H9 (cell line): ENCODE measurements at places on chromosomes 12 and 14. TPM values are rescaled to one million over a fixed set of nuclear protein-coding genes. Genes with fewer than 3 reads are reported as not detected.

VASH1 gene
- 5.8 and 6.2 TPM in 2 replicates for total RNA-seq

TCL1B gene
- total RNA-seq: 3.6 and 3.8 TPM in 2 replicates

OAS3 gene
- total RNA-seq: 0.70 and 0.81 TPM in 2 replicates

SIVA1 gene
- 125 and 128 TPM in 2 replicates for total RNA-seq

PLBD1 gene
- 15.2 and 15.5 TPM in 2 replicates for total RNA-seq

CLEC4E gene
- 0.18 TPM in 1 of 2 replicates, not detected in the other for total RNA-seq

TDRD9 gene
- not detected in 2 replicates for total RNA-seq

ACOT6 gene
- not detected in 2 replicates for total RNA-seq

GLT1D1 gene
- total RNA-seq: 6.7 and 7.0 TPM in 2 replicates

SELPLG gene
- 0.09 and 0.15 TPM in 2 replicates for total RNA-seq

KLHL33 gene
- 0.04 TPM in 2 replicates for total RNA-seq

ENDOU gene
- not detected in 2 replicates for total RNA-seq

DNA sequence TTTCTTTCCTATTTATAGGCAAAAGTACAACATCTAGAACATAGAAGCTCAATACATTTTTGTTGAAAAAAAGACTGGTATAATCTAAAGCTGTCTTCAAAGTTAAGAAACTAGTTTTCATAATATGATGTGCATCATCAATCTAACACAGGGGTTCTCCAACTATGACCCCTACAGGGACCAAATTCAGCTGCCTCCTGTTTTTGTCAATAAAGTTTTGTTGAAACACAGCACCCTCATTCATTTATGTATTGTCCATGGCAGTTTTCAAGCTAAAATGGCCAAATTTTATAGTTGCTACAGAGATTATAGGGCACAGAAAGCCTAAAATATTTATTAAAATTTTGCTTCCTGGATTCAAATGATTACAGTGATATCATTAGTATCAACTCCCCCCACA is 452.9 kb downstream of the CCER1 start:
- no peaks in the 10 kb centered on the region for H3K4me1 ChIP-seq
- no peak overlapping the region for H3K4me3 ChIP-seq
- H3K36me3 ChIP-seq: no peaks in the 10 kb centered on the region
- H3K27me3 ChIP-seq: no peaks in the 10 kb centered on the region
- no peak overlapping the region for H3K27ac ChIP-seq
- DNase-seq: no peak

- H3K4me1 ChIP-seq: no peaks in the 10 kb centered on the region; the same call in 1 of the 2 replicates
- H3K27me3 ChIP-seq: no peaks in the 10 kb centered on the region
- no peak for DNase-seq
Observed at GRCh38 chr14:69648480-69649451, 37.4 kb downstream of the SUSD6 start.

DNA sequence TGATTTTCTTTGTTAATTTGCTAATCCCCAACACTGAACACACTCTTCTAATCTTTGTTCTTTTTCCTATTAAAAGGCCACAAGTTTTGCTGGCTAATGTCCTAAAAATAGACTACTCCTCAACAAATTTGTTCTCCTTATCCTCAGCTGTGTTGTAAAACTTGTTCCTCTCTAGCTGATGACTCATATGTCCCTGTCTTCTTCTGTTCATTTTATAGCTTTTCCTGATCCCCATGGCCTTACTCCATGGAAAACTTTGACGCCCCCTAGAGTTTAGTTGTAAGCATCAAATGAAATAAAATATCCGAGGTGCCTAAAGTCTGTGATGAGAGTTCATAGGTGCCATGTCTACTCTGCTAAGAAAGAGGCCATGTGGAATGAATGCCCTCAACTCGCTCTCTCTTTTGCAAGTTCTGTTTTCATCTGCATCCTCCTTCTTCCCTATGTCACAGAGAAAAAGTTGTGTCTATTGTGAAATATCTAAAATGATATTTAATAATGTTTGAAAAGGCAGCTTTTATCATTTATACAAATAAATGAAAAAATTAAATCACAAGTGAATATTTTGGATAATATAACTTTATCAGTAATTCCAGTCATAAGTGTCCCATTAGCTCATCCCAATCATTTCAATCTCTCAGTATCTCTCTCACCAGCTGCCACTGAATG is 237.9 kb downstream of the IPO8 start:
- no peak overlapping the region for H3K4me3 ChIP-seq
- H3K27me3 ChIP-seq: no peaks in the 10 kb centered on the region
- H3K27ac ChIP-seq: no peak overlapping the region
- H3K36me3 ChIP-seq: no peaks in the 10 kb centered on the region

DNA sequence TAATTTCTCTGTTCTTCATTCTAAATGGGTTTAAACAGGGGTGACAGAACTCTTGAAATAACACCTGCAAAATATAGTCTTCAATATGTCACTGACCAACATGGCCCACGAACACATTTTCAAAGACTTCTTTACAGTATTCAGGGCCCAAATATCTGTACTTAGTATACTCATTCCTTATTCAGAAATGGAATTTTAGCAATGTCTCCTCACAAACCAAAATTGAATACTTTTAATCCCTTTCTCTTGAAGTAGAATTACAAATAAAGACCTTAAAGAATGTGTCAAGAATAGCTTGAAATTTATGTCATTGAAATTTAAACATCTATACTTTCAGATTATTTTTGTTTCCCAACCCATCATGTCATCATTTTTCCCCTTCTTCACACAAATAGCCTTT is 263.1 kb downstream of the LRIG3 start:
- no peaks in the 10 kb centered on the region for H3K4me1 ChIP-seq
- no peak for DNase-seq
- H3K36me3 ChIP-seq: peaks cover 28% of the 10 kb centered on the region
- H3K4me3 ChIP-seq: no peak overlapping the region
- no peaks in the 10 kb centered on the region for H3K27me3 ChIP-seq

- no peak overlapping the region for H3K27ac ChIP-seq
- no peak for DNase-seq
- peaks cover 21% of the 10 kb centered on the region for H3K36me3 ChIP-seq
- H3K27me3 ChIP-seq: peaks cover 3% of the 10 kb centered on the region; the same call in 1 of the 2 replicates
- H3K4me1 ChIP-seq: peaks cover 3% of the 10 kb centered on the region
Observed at GRCh38 chr12:58883576-58884334, 36.5 kb downstream of the LRIG3 start.

- H3K4me3 ChIP-seq: no peak overlapping the region
- H3K4me1 ChIP-seq: no peaks in the 10 kb centered on the region; the same call in 1 of the 2 replicates
- H3K27me3 ChIP-seq: no peaks in the 10 kb centered on the region
- no peak for DNase-seq
- no peaks in the 10 kb centered on the region for H3K36me3 ChIP-seq
- no peak overlapping the region for H3K27ac ChIP-seq
Observed at GRCh38 chr12:19012965-19013364, 116.6 kb upstream of the PLEKHA5 start.

DNA sequence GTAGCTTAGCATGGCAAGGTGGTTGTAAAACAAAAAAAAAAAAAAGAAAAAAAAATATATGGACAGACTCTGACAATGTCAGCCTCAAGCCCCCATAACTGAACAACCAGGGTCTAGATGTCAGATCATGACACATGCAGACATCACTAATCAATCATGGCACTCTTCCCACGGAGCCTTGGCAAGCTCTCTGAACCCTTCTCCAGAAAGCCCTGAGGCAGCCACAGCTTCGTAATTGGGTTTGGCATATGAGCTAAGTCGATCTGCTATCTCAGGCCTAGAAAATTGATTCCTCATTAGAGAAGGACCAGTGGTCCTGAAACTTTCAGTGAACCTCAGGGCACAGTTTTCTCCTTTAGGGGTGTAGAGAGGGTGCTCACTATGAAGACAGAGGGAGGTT is 112.2 kb downstream of the GPR135 start:
- no peaks in the 10 kb centered on the region for H3K27me3 ChIP-seq
- no peak for DNase-seq
- H3K4me1 ChIP-seq: peaks cover 2% of the 10 kb centered on the region; the same call in 1 of the 2 replicates
- H3K4me3 ChIP-seq: no peak overlapping the region

GRCh38 chr12:12979731-12980259 is 20.3 kb downstream of the HEBP1 start:
- H3K4me1 ChIP-seq: no peaks in the 10 kb centered on the region
- H3K36me3 ChIP-seq: peaks cover 12% of the 10 kb centered on the region; the same call in 2 of the 3 replicates
- no peak for DNase-seq
- no peaks in the 10 kb centered on the region for H3K27me3 ChIP-seq

- no peak for DNase-seq
- no peaks in the 10 kb centered on the region; the same call in 1 of the 2 replicates for H3K4me1 ChIP-seq
- H3K27me3 ChIP-seq: no peaks in the 10 kb centered on the region
- peak overlapping the region; percentile 69 for H3K4me3 ChIP-seq
- H3K36me3 ChIP-seq: peaks cover 4% of the 10 kb centered on the region; the same call in 1 of the 3 replicates
Observed at GRCh38 chr12:50923361-50924130, 28.8 kb upstream of the HIGD1C start.

- no peaks in the 10 kb centered on the region for H3K4me1 ChIP-seq
- no peak overlapping the region for H3K4me3 ChIP-seq
- no peak overlapping the region for H3K27ac ChIP-seq
- H3K36me3 ChIP-seq: no peaks in the 10 kb centered on the region
Observed at GRCh38 chr14:51458563-51458955, 193.2 kb upstream of the FRMD6 start.

DNA sequence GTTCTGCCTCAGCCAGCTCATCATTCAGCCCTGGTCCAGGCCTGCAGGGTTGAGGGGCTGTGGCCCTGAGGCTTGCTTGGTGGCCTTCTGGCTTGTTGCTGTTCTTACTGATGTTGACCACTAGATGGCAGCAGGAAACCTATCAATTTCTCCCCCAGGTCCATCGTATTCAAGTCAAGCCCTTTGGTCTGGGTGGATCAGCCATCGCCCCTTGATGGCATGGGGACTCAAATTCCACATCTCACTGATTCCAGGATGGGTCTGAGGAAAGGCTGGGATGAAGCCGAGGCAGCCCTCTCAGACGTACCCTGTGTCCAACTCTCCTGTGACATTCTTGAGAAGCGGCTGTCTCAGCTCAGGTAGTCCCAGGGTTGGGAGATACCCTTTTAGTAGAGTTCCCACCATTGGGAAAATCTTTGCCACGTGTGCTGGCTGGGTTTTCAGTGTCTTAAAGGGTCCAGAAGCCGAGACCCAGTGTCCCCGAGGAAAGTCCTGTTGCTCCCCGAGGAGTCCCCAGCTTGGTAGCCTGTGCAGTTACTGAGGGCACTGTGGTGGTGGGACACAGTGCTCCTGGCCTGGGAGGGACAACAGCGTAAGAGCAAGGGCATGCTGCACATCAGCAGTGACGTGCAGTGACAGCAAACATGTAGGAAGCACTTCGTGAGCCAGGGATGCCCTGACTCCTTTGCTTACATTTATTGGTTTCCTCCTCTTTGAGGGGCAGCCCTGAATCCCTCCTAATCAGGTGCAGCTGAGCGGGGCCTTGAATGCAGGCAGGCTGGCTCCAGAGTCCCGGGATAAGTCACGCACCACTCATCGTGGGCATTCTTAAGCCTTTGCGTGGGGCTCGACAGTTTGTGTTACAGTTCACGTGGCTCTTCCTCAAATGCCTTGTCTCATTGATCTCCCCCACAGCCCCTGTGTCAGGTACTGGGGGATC is 58.6 kb downstream of the TSPAN9 start:
- peak; percentile 85 for DNase-seq
- no peaks in the 10 kb centered on the region for H3K4me1 ChIP-seq
- H3K27me3 ChIP-seq: no peaks in the 10 kb centered on the region
- no peak overlapping the region for H3K4me3 ChIP-seq
- H3K36me3 ChIP-seq: no peaks in the 10 kb centered on the region

DNA sequence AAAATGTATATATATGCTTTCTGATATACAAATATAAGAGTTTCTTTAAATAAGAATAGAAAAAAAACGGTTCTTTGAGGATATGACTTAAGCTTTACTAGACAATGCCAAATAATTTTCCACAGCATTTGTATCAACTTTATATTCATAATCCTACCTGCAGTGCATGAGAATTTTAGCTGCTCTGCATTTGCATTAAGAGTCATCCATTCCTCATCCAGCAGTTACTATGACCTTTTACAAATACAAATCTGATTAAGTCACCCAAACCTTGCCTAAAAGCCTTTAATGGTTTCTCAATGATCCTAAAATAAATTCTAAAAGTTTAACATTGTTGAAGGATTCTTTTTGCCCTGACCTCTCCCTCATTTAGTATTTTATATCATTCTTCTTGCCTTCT is 116.5 kb downstream of the MGAT4C start:
- no peaks in the 10 kb centered on the region for H3K27me3 ChIP-seq
- H3K4me3 ChIP-seq: no peak overlapping the region

GRCh38 chr12:104626069-104626837 is 169.5 kb downstream of the CHST11 start:
- no peak overlapping the region for H3K4me3 ChIP-seq
- H3K27ac ChIP-seq: no peak overlapping the region
- no peaks in the 10 kb centered on the region for H3K27me3 ChIP-seq
- H3K4me1 ChIP-seq: no peaks in the 10 kb centered on the region; the same call in 1 of the 2 replicates

- no peak overlapping the region for H3K4me3 ChIP-seq
- H3K27ac ChIP-seq: no peak overlapping the region
- no peaks in the 10 kb centered on the region for H3K4me1 ChIP-seq
- no peaks in the 10 kb centered on the region for H3K27me3 ChIP-seq
- H3K36me3 ChIP-seq: no peaks in the 10 kb centered on the region
Observed at GRCh38 chr12:94123127-94123526, 25.2 kb upstream of the PLXNC1 start.

DNA sequence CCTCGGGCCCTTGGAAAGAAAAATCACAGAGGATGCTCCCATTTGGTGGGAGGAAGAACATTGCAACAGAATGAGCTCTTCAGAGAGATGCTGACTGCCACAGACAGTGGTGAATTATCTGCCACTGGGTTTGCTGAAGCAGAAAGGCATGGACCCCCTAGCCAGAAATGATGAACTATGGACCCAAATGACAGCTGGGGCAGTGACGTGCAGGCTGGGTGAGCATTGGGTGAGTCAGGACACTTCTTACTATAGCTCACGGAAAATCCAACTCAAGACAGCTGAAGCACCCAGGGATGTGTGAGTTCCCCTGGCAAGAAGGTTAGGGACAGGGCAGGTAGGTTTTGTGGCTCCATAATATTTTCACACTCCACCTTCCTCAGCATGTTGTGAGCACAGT is 993.2 kb downstream of the BCL11B start:
- H3K36me3 ChIP-seq: no peaks in the 10 kb centered on the region
- H3K27me3 ChIP-seq: no peaks in the 10 kb centered on the region
- DNase-seq: no peak
- no peak overlapping the region for H3K4me3 ChIP-seq
